ENCODE measurements at places on chromosomes 4 and X.

DNA sequence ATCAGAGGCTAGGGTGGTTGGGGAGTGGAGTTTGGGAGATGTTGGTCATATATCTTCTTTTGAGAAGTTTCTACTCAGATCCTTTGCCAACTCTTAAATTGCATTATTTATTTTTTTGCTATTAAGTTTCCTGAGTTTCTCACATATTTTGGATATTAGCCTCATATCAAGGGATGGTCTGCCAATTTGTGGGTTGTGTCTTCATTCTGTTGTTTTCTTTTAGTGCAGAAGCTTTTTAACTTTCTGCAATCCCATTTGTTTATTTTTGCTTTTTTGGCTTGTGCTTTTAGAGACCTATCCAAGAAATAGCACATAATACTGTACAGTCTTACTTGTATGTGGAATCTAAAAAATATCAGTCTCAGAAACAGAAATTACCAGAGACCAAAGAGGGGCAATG, 509.2 kb upstream of the HS3ST1 start:
- no peak for DNase-seq

- DNase-seq = peak; percentile 23
These were observed 19.9 kb downstream of the ANK2 start for GRCh38 chr4:113069212-113069892.

GRCh38 chr4:20015636-20016224, 236.0 kb upstream of the SLIT2 start:
- no peak for DNase-seq

DNA sequence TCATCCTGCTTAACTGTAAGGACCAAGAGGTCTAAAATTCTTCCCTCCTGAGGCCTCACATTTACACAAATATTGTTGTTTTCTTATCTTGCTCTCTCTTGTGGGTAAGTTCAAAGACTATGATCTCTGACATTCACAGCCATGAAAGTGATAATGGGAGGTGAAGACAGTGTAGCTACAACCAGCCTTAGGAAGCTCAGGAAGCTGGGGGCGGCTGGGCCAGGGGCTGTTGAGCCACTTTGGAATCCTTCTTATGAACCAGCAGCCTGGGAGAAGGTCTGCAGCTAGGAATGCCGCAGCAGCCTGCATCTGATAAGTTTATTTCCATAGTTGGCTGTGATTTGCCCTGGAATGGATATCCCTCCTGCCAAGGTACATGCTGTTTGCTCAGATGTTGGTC, 316.2 kb downstream of the STIM2 start:
- no peak for DNase-seq

- DNase-seq = peak; percentile 64
These were observed 5.3 kb upstream of the PAPSS1 start for GRCh38 chr4:107725281-107725859.
